CD4-positive, alpha-beta T cell treated with Interleukin-12 subunit alpha and Interleukin-12 subunit beta, for 1 hour (primary cell): ENCODE measurements at places on chromosomes 1 and 21.
A peak's percentile ranks its signal among the peaks of the same experiment; 100 is the strongest.

DNA sequence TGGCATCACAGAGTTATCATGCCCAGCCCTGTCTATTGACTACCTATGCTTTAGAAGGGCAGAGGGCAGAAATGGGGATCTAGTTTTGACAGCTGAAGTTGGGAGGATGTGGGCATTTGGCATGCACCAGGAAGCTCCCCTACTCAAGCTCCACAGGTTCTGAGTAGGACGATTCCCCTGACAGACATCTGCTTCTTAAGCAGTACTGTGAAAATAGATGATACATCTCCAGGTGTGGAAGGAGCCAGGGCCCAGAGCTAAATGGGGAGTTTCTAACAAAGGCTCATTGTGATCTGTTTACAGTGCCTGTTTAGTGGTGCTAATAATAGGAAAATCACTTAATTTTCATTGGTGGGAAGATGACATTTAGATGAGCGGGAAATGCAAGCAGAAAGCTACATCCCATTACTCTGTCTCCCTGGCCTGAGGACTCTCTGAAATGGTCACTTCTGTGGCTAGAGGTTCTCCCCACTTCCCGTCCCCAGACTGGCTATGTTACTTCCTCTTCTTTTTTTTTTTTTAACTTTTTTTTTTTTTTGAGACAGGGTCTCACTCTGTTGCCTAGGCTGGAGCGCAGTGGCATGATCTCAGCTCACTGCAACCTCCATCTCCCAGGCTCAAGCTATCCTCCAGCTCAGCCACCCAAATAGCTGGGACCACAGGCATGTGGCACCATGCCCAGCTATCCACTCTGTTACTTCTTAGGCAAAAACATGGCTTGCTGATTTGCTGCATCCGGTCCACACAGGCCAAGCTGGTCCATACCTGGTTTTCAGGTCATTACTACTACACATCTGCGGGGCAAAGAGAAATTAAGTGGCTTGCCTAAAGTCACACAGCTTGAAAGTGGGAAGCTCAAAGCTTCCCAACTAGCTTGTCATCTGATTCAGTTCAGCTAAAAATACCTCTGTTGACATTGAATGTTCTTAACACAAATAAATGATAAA, 23.2 kb upstream of the CNIH3 start:
- DNase-seq, result no peak

DNA sequence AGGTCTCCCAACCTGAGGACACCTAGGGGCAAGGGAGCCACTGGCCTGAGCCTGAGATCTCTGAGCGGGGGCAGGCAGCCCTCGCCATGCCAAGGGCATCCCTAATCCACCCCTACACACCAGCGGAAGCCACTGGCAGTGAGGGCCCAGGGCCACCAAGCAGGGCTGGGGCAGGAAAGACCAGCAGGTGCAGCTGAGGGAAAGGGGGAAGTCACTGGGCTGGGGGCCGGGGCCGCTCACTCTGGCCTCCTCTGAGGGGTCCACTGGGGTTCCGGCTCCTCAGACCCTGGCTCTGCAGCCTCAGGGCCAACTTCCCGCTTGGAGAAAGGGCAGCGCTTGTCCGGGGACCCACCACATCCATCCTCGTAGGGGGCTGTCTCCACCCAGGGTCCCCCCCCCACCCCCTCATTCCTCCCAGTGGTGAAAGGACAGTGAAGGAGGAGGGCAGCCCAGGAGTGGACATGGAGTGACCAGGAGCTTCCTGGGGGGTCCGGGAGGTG, 42.5 kb upstream of the ACTRT2 start:
- no peak for DNase-seq

DNA sequence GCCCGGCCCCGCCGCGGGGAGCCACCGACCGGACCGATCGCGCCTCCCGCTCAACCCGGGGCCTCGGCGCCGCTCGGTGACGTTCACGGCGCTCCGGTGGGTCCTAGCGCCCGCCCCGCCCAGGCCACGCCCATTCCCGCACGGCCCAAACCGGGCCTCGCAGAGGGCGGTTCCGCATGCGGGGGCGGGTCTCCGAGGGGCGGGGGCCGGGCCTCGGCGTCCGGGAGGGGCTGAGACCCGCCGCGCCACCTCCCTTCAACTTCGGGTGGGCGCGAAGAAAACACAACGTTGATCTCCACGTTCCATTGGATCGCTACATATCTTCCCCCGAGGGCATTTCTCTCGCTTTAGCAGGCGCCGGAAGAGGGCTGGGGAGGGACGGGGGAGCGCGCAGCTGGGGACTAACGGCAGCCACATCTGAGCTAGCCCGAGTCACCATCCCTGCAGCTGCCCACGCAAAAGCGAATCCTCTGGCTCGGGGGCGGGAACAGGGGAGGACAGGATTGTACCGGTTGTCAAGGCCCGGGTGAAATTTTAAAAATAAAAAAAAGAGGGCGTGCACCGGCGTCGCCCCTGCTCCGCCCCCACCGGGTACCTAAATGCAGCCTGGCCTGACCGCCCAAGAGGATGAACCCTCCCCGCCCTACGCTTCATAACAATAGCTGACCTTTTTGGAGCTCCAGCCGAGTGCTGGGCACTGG, at the start of gene MAD2L2:
MAD2L2 (minus strand) TSS at position 78 of the 701 bp plus-strand sequence. CDS start 547 bp downstream, outside the sequence.
- peak; percentile 91 for DNase-seq

DNA sequence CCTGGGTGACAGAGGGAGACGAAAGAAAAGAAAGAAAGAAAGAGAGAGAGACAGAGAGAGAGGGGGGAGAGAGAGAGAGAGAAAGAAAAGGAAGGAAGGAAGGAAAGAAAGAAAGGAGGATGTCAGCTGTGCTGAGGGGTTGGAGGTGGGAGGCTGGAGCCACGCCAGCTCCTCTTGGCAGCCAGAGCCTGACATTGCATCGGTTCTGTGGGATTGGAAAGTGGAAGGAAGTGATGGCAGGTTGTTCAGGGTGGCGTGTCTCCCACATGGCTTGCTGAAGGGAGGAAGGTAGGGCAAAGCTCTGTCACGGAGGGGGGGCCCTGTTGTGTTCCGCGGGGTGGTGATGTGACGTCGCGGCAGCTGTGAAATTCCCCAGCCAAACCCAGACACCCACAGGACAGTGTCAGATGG, 30.7 kb downstream of the EIF2D start:
- peak; percentile 86 for DNase-seq

DNA sequence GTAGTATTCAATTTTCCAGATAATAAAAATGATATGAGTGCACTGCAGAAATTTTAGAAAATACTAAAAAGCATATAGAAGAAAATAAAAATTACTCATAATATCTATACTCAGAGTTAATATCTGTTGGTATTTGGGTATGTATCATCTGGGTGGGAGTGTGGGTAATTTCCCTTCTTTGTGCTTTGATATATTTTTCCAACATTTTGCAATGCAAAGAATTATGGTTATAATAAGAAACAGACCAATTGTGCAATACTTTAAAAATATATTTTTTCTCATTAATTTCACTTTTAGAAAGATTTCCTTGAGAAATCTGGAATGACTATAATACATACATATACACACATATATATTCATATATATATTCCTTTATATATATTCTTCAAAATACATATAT, 665.7 kb downstream of the ADGRL2 start:
- DNase-seq, result no peak

DNA sequence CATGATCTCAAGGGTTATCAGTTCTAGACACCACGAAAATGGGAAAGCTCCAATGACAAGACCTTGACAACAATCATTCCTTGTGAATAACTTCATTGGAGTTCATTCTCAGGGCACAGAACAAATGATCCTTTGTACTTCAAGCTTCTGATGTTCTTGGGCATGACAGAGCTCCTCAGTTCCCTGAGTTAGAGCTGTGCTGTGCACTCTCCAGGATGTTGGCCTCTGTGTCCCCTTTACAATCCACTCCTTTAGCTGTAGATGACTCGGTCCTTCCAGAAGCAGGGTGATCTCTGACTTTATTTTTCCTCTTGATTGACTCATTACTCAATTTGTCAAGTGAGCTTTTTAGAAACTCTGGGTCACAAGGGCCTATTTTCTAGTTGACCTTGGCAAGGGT, 3.9 kb upstream of the FAM78B start:
- DNase-seq, result no peak

- no peak for DNase-seq
Observed at GRCh38 chr1:198880818-198881597, 242.2 kb downstream of the PTPRC start.

GRCh38 chr1:114274621-114275317, 121.1 kb upstream of the SYT6 start:
- DNase-seq, result no peak

- no peak for DNase-seq
Observed at GRCh38 chr1:238404921-238405320, 514.2 kb upstream of the ZP4 start.

DNA sequence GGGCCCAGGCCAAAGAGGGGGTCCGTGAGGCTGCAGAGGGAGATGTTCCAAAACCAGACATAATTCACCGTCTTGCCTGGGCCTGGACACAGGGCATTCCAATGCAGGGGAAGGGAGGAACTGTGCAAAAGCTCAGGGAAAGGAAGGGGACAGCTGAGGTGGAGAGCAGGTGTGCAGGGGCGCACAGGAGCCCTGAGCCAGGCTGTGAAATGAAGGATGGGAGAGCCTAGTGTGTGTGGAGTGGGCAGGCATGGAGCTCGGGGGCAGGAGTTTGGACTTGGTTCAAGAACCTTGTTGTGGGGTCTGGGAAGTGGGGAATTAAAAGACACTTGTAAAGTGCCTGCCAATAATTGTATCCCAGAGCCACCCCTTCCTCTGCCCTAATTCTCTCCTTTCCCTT, 2.3 kb downstream of the TNNI1 start:
- DNase-seq, result no peak

GRCh38 chr1:209150114-209150513, 433.4 kb upstream of the CAMK1G start:
- DNase-seq, result no peak

DNA sequence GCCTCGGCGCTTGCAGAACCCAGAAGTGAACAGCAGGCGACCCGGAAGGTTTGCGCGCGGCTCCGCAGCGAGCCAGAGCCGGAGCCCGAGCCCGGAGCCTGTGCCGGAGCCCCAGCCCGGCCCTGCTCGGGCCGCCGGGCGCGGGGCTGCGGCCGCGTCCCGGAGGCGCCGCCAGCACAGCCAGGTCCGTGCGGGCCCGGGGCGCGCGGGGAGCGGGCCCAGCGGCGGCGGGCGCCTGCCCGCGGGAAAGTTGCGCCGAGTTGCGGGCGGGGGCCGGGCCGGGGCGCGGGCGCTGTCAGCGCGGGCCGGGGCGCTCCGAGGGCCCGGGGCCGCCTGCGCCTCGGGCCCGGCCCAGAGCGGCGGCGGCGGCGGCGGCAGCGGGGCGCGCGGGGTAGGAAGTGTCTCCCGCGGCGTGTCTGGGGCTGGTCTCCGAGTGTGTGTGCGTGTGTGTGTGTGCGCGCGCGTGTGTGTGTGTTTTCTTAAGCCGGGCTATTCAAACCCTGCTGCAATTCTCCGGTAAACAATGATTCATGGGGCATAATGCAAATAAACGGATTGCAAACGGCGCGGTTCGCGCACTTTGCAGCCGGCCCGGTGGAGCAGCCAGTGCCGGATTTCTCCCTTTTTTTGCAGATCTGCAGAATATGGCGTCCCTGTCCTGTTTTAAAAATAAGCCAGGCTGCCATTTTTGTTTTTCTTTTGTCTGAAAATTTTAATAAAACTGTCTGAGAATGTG, at the start of gene ZNF362:
ZNF362 (plus strand) TSS at position 22 of the 736 bp plus-strand sequence. CDS start 14,083 bp downstream, outside the sequence.
- peak; percentile 73 for DNase-seq

- DNase-seq, result no peak
Observed at GRCh38 chr21:14876524-14876840, 188.3 kb downstream of the NRIP1 start.

GRCh38 chr21:32101277-32101676, 177.6 kb downstream of the MIS18A start:
- no peak for DNase-seq

DNA sequence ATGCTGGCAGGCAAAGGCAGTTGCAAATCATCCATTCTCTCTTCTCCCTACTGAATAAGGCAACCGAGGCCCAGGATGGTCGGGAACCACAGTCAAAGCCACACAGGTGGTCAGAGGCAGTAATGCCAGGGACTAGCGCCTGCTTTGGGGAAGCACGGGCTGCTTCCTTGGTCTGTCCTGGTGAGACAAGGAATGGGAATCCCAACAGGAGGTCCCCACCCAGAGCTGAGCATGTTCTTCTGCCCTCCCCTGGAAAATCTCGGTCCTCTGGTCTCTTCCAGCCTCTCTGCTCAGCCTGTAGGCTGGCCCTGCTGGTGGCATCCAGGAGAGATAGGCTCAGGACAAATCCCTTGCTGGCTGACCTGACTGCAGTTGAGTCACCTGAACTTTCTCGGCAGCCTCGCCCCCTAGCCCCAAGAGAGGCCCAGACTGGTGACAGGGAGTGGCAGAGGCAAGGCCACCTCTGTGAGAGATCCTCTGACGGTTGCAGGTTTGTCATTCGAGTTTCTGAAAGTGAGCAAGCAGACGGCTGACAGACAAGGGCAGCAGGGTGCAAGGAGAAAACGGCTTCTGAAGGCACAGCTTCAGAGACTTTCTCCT, 5.8 kb downstream of the OLIG1 start:
- DNase-seq, result no peak

DNA sequence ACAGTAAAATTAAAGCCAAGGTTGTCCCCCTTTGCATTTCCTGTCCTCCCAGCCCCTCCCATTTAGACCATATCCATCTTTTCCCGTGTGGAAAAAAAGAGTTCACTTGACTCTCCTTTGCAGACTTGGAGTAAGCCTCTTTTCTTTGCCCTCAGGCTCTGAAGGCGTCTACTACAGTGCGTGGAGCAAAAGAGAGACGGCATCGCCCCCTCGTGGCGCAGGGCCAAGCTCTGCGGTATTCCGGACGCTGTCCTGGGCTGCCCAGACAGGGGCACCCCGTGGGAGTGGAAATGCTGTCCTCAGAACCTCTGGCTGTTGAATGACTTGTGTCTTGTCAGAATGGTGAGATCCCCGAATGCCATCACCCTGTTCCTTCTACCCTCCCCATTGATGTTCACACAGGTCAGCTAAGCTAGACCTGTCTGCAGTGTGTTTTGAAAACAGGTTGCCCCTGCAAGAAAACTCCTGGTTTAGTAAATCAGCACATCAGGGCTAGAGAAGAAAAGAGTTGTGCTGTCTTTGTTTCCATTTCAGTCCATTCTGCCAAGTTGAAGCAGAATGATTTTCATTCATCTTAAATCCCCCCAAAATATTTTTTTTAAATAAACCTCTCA, 12.3 kb upstream of the GJA8 start:
- peak; percentile 61 for DNase-seq
